Renal cortex interstitium (tissue), 15 donors: ENCODE measurements at places on chromosomes 13 and 19.
A peak's percentile ranks its signal among the peaks of the same experiment; 100 is the strongest.

DNA sequence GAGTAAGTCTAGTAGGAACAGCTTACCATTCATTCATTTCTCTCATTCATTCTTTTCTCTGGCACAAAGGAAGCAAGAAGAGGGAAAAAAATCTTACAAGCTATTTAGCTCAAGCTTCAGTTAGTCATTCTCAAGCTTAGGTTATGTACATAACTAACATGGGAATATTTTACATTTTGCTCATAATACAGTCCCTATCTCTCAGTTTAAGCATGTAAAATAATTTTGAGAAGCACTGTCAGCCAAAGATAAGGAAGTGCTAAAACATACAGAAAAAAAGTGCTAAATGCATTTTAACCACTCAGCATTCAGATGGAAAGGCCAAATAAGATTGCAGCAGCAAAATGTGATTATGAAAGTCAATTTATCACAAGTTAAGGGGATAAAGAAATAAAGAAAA is 7.9 kb downstream of the RBM26 start:
- DNase-seq, result no peak

DNA sequence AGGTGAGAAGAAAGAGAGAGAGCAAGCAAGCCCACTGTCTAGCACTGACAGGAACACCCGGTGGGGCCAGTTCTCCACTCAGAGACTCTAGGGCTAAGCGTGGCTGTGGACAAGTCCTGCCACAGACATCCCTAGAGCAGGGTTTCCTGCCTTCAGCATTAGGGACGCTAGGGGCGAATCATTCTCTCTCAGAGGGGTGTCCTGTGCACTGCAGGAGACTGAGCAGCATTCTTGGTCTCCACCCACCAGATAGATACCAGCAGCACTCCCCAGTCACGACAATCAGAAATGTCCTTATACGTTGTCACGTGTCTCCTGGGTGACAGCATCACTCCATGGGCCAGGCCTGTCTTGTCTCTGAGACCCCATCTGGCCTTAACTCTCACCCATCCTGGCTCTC is 1.5 kb downstream of the OR10H1 start:
- no peak for DNase-seq

- DNase-seq, result no peak
Observed at GRCh38 chr13:94987869-94988268, 275.5 kb upstream of the SOX21 start.

GRCh38 chr19:2579678-2580280 is 103.9 kb downstream of the GADD45B start:
- no peak for DNase-seq

GRCh38 chr13:46320406-46320805 is 66.6 kb downstream of the RUBCNL start:
- DNase-seq, result no peak

GRCh38 chr13:23859904-23860303 is 29.3 kb downstream of the MIPEP start:
- no peak for DNase-seq

DNA sequence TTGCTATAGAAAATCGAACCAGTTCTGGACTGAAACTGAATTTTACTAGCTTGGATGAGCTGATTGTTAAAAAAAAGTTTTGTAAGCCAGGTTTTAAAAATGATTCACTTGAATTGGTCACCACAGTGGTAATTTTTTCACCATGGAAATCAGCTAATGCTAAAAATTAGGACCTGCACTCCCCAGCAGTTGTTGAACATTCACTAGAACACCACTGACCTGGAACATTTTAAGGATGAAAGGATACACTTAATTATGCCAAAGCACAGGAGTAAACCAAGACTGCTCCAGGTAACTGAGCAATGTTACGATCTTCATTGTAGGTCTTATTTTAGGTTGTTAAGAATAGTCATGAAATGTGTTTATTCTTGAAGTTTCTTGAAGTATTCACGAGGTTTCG is 1342.6 kb upstream of the SPRY2 start:
- peak; percentile 17 for DNase-seq

DNA sequence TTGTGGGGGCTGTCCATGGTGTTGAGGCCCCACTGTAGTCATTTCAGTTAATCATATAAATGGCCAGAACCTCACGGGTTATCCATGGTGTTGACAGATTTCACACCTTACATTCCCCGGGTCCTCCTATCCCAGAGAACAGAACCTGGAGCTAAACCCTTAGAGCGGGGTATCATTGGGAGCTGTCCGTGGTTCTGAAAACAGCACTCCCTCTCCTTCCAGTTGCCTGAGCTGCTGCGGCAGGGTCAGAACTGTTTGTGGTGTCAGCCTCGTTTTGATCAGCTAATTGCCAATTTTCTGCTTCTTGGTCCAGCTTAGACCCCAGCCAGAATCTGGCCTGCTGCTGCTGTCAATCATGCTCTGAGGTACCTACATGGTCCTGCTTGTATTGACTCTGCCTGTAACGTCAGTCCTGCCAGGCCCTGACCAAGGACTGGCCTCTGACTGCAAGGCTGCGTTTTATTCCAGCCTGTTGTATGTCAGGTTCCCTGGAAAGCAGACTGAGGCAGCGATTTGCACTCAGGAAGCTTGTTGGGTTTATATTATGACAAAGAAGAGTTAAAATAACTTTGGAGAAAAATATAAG is 55.8 kb upstream of the KCTD15 start:
- DNase-seq, result no peak
